ENCODE measurements at places on chromosomes 2 and 18.

DNA sequence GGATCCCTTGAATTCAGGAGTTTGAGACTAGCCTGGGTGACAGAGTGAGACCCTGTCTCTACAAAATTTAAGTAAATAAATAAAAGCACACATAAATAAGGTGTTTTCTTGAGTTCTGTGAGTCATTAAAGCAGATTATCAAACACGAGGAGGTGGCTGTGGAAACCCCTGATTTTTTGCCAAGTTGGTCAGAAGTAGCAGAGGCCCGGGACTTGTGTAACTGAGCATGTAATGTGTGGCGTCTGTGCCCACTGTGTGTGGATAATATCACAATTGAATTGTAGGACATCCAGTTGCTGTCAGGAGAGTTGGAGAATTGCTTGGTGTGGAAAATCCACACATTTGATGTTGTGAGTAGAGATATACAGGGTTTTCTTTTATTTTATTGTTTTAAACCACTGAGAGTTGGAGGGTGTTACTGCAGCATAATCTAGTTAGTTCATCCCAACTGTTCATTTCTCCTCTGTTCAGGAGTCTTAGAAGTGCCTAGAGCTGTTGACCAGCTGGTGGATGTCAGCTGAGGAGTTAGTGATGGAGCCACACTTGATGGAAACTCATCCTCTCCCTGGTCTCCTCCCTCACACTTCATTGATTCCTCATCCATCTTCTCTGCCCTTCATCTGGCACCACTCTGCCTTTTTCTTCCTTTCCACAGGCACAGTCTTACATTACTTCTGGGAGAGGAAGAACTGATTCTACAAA lies 45.9 kb upstream of the RHOB start:
- DNase-seq: no peak

GRCh38 chr2:101737478-101738255 lies 40.2 kb downstream of the MAP4K4 start:
- DNase-seq: no peak

DNA sequence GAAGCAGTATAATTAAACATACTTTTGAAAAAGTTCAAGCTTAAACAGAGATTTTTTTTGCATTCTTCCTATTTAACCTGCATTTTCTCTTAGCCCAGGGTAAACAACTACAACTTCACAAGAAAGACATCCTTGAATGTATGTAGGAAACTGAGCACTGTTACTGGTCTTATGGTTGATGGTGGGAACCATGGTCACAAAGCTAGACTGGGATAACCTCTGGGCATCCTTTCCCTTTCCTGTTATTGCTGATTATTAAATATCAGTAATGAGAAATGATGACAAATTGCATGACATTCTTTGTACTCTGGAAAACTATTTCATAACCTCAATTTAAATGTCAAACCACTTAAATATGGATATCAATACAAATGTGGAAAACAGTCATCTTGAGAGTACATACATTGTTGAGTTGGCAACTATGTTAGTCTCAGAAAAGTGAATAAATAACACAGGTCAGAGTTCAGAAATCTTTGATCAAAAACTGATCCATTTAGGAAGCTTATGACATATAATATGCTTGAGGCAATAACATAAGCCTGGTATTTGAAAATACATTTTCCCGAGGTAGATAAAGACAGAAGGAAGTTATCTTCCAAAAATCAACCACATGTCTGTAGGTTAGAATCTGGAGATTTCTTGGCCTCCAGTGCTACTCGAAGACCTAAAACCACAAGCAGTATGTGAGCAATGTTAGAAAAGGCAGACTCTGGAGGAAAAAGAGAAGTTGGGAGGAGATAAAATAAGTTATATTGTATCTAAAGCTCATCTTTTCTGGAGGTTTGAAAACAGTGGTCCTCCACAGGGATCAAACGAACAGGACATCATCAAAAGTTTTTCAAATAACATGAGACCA lies 65.2 kb upstream of the ST8SIA5 start:
- no peak for DNase-seq

DNA sequence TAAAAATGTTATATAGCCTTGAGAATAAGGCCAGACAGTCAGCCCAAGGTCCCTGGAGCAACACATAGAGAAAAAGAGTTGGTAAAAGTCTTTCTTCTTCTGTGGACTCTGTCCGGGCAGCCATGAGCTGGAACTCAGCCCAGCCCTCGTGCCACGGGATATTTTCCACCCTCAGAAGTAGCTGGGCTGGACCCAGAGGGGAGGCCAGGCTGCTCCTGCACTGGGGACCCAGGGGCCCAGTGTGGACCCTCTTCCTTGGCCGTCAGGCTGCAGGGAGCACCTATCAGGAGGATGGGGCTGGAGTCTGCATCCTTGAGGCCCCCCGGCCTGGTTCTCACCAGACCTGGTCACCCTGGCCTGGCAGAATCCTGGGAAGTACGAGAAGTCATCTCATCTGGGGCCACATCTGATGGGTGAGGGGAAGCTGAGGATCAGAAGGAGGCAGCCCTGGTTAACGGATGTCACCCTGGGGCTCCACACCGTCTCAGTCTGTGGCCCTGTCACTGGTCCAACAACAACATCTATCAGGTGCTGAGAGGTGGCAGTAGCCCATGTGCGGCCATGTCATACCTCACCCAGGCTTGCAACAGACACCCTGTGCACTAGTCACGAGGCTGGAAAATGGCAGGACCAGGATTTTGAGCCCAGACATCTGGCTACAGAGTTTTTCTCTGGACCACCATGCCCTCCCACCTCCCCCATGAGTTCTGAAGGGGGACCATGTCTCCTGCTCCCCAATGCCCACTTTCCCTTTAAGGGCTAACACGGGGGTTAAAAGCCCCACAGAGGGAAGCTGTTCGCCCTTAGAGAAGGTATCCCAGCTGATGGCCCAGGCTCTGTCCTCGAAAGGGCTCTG lies 33.0 kb downstream of the SDC1 start:
- DNase-seq: no peak

DNA sequence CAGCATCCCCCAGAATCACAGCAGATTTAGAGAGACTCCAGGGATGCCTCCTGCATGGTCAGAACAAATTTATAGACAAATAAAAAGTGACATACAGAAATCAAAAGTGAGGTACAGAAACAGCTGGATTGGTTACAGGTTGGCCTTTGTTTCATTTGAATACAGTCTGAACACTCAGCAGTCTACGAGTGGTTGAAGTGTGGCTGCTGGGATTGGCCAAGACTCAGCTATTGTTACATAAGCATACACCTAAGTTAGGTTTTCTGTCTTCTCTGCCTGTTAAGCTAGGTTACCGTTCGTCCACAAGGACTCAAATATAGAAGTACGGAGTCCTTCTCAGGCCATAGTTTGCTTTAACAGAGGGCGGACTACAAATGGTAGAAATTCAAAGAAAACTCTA lies 262.4 kb upstream of the SLC14A2 start:
- no peak for DNase-seq
